ENCODE measurements at places on chromosomes 11 and 22.

DNA sequence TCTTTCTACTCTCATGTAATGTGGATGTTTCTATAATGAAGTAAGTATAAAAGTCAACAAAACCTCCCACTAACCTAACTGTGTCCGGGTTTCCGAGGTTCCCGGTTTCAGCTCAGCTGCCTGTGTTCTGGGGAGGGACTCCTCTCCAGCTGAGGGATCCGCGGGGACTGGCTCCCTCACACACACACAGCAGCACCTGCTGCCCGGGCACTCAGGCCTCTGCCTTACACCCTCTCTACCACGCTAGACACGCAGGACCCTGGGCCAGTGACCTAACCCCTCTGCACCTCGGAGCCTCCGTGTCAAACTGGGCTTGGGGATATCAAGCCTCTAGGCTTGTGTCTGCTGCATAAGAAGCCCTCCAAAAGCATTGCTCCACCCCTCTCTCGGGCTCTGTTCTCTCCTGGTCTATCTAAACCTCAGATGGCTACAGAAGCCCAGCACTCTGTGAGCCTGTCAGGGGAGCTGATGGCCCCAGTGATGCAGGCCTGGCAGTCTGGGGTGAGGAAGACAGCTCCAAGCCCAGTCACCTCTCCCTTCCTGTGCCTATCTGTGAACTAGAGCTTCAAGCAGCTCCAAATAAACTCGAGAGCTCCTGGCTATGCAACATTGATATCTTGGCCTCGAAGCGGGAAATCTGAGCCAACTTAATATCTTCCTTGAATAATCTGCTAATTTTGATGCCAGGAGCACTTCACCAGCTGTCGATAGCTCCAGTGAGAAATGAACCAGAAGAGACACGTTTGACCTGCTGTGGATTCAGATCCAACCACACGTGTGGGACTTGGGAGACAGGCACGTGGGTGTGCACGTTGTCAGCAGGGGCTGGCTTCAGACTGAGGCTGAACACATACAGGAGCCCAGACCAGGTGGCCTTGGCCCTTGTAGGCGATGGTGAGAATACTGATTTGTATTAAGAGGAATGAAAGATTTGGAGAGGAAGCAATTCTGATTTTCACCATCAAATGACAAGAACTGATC, 232.7 kb upstream of the B3GAT1 start:
- no peak for DNase-seq

GRCh38 chr11:84034484-84034883, 748.3 kb upstream of the CCDC90B start:
- no peak for DNase-seq

- peak; percentile 12 for DNase-seq
Measured at GRCh38 chr22:30649430-30650007, 13.9 kb downstream of the SLC35E4 start.

DNA sequence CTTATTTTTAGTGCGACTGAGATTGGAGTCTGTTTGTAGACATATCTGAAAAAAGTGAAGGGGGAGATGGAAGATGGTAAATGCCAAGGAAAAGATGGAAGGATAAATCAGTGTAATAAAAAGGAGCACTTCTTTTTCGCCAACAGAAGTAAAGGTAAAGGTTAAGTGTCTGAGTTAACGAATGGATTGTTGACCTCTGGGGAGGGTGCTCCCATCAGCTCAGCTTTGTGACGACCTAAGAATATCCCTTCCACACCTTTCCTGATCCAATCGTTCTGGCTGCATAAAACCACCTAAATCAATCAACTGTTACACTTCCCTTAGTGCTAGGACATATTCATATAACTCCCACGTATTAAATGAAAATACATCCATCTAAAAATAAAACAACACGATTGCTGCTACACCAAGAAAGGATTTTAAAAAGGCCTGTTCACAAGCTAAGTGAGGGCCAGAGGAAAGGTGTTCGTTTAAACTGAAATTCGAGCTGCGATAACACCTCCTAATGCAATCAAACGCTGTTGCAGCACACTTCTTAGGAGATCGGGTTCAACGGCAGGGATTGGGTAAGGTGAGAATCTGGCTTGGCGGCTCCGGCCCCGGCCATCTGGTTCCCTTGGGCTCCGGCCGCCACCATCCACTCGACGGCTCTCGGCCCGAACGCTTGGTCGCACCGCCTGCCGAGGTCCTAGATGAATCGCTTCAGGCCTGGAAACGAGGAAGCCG, 658 bp downstream of the C11orf71 start:
- DNase-seq, result no peak

DNA sequence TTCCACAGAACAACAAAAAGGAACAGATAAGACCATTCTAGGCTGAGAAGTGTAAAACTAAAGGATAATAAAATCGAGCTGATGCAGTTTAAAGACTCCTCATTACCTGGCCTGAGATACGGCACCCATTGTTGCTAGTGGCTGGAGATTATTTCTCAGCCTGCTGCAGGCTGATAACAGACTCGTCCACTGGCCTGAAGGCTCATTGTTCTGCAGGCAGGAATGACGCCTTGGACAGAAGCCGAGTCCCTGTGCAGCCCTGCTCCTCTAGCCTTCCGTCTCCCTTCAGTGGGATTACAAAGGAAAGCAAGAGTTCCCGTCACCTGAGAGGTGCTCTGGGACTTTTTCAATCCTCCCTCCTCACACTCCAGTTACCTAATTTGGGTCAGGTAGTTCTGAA, 1065.3 kb downstream of the OPCML start:
- no peak for DNase-seq

- no peak for DNase-seq
Measured at GRCh38 chr11:20022363-20023081, 137.8 kb downstream of the DBX1 start.

DNA sequence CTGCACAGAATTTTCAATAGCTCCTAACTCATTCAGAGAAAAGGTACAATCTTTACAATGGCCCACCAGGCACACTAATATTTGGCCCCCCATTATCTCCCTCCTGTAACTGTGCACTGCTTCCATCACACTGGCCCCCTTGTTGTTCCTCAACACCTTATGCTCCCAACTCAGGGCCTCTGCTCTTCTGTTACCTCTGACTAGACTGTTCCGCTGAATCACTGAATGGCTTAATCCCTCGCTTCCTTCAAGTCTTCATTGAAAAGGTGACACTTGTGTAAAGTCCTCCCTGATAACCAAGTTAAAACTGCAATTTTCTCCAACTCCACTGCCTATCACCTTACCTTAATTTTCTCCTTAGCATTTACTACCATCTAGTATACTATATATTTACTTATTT, 21.8 kb downstream of the PIK3C2A start:
- DNase-seq, result no peak

DNA sequence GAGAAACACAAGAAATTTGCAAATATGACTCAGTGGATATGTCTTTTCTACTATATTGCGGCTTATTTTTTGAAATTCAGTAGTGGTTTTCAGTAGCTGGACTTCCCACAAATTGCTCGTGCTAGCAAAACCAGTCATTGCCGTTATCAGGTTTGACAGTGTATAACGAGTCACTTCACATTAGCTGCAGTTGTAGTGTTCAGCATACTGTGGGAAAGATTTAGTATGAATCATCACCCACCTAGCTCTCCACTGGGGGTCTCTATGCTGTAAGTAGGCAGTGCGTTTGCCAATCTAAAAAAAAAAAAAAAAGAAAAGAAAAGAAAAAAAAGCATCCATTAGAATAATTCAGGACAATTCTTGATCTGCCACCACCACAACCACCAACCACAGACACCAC, 1318.9 kb downstream of the LRRC4C start:
- DNase-seq, result no peak

DNA sequence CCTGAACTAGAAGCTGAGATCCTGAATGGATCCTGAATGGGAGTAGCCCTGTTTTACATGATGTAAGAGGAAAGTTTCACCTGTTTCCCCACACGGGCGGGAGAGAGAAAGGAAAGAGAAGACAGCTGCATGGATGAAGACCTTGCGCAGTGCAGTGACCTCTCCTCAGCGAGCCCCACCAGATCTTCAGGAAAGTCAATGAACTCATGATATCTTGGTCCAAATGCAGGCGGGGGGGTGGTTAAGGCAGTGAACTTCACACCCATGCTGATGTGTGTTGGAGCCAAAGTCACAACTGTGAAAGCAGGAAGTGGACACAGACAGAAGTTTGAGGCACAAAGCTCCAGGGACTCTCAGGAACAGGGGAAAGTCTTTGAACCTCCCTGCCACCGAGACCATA, 8.6 kb upstream of the FJX1 start:
- DNase-seq, result no peak

DNA sequence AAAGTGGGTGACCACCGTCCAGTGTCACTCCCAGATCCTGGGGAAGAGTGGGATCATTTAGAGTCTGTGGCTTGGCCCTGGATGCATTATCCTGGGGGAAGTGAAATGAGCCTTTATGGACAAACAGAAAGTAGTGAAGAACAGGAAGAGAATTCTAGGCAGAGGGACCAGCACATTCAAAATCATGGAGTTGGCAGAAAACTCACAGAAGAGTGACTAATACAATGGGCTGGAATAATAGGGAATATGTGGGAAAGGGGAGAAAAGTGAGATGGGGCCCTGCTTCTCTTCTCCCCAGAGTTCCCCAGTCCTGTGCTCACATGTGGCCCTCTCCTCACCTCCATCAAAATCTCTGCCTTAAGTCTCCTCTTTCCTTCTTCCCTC, 84.3 kb downstream of the CCDC81 start:
- DNase-seq, result no peak

GRCh38 chr22:22709719-22710445, 65.5 kb downstream of the GGTLC2 start:
- no peak for DNase-seq

- DNase-seq, result no peak
Measured at GRCh38 chr11:74391193-74391592, 7.0 kb downstream of the PGM2L1 start.

DNA sequence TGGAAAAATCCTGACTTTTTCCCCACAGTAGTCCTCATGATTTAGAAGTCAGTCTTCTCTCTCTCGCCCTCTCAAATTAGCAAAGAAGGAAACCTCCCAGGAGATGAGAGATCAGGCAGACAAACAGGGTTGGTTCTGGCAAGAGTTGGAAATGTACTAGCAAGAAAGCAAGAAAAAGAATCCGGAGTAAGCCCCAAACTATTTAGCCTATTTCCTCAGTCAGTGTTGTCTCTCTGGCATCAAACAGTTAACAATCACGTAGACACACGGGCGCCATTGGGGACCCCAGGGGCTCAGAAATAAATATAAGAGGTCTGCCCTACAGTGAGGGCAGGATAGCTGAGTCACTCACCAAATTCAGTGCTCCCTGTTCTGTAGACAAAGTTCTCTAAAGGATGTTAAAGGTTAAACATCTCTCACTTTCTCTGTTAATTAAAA, 4.7 kb downstream of the C11orf52 start:
- DNase-seq, result no peak

GRCh38 chr11:64102005-64102738, 63.7 kb downstream of the MACROD1 start:
- DNase-seq, result no peak

- no peak for DNase-seq
Measured at GRCh38 chr11:119706887-119707286, 22.1 kb downstream of the NECTIN1 start.

DNA sequence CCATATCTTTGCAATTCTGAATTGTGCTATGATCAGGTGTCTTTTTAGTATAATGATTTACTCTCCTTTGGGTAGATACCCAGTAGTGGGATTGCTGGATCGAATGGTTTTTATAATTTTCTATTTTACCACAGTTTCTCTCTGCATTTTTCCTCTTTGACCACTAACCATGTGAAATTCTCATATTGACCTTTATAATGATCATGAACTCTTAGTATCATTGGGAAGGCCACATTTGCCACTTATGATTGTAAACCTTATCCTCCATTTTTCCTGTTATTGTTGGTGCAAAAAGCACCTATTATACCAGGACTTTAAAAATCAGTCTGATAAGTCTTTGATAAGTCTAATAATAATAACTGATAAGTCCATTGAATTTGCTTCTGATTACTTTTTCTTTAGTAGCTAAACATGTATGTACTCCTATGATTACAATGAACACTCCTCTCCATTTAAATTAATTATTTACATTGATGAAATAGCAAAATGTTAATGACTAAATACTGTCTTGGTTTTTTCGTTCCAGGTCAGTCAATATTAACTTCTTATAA, 9.6 kb downstream of the NEAT1 start:
- DNase-seq, result no peak

DNA sequence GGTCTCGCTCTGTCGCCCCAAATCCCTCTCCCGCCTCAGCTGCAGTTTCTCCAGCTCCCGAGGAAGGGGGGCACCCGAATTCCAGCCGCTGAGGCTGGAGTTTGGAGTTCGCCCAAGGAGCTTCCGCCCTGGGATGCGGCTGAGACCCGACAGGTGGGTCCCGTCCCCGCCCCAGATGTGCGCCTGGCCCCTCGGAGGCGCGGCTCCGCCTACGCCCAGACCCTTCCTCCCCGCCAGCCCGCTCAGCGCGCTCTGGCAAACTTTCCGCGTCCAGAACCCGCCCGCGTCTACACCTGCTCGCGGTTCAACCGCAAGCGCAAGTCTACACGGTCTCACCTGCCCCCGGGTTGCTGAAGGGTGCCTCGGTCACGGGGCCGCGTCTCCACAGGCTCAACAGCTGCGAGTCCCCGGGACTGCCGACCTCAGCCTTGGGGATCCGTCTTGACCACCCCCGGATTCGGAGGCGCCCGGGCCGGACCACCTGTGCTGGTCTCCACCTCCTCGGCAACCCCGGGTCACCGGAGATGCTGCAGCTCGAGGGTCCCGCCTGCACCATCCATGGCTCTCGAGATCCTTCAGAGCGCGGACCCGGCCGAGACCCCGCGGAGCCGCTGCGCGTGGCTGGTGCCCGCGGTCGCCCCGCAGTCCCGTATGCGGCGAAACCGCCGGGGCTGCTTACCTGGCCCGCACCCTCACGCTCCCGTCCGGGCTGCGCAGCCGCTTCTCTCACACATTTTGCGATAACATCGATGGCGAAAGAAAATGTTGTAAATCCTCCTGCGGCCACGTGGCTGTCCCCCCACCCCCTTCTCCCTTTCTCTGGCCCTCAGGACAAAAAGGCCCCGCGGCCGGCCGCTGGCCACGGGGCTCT, 63.6 kb downstream of the NFAM1 start:
- no peak for DNase-seq

- no peak for DNase-seq
Measured at GRCh38 chr11:123249354-123249753, 54.3 kb upstream of the CLMP start.

DNA sequence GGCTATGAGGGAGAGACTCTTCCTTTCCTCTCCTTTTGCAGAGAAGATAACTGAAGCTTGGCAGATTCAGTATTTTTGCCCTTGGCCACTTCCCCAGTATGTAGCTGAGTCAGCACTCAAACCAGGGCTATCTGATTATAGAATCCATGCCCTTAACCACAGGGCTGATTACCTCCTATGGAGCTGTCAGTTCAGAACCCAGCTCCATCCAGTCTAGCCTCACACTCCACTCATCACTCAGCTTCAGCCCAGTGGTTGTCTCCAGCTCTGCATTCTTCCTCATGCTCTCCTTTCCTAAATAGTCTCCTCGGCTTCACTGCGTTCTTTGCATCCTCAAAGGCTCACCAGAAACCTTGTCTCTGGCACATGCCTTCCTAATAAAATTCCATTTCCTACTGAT, 151.6 kb upstream of the BLID start:
- DNase-seq, result no peak

Data from CD8-positive, alpha-beta T cell (primary cell).